Endodermal cell (in vitro differentiated cells): ENCODE measurements at places on chromosomes 4 and X. TPM values are rescaled to one million over a fixed set of nuclear protein-coding genes. Genes with fewer than 3 reads are reported as not detected.

- H3K27ac ChIP-seq = no peak overlapping the region
- H3K36me3 ChIP-seq = no peaks in the 10 kb centered on the region
- DNase-seq = no peak
- H3K4me3 ChIP-seq = no peak overlapping the region
- no peaks in the 10 kb centered on the region for H3K4me1 ChIP-seq
- no peaks in the 10 kb centered on the region for H3K27me3 ChIP-seq
Observed at GRCh38 chr4:5010984-5011383, 8.3 kb downstream of the CYTL1 start.

DNA sequence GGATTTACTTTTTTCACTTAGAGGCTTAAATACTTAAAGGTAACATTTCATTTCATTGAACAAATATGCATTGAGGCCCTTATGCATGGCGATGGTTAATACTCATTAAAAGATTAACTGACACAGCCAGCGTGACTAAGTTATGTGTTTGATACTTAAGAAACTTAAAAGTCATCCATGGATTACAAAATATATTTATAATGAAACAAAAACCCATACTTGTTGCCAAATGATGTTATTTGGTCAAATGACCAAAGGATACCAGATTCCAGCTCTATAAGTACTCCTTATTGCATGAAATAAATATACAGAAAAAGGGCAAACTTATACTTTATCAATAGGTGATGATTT lies 26.7 kb downstream of the ZNF330 start:
- H3K4me1 ChIP-seq = no peaks in the 10 kb centered on the region
- H3K4me3 ChIP-seq = no peak overlapping the region
- no peaks in the 10 kb centered on the region for H3K27me3 ChIP-seq
- no peaks in the 10 kb centered on the region for H3K36me3 ChIP-seq
- H3K27ac ChIP-seq = no peak overlapping the region

GRCh38 chrX:153969125-153969903 lies 2.3 kb downstream of the HCFC1 start:
- no peaks in the 10 kb centered on the region for H3K27me3 ChIP-seq
- peaks cover 13% of the 10 kb centered on the region for H3K36me3 ChIP-seq
- H3K4me1 ChIP-seq = peaks cover 9% of the 10 kb centered on the region
- DNase-seq = no peak

- H3K27me3 ChIP-seq = no peaks in the 10 kb centered on the region
- H3K36me3 ChIP-seq = no peaks in the 10 kb centered on the region
- no peak for DNase-seq
- no peak overlapping the region for H3K27ac ChIP-seq
- no peak overlapping the region for H3K4me3 ChIP-seq
- peaks cover 1% of the 10 kb centered on the region for H3K4me1 ChIP-seq
Observed at GRCh38 chr4:150510176-150510865, 71.6 kb upstream of the MAB21L2 start.

- DNase-seq = no peak
- no peaks in the 10 kb centered on the region for H3K36me3 ChIP-seq
- no peaks in the 10 kb centered on the region for H3K27me3 ChIP-seq
- H3K4me3 ChIP-seq = no peak overlapping the region
- no peaks in the 10 kb centered on the region for H3K4me1 ChIP-seq
Observed at GRCh38 chr4:5114950-5115349, 63.7 kb downstream of the STK32B start.

- peaks cover 4% of the 10 kb centered on the region for H3K4me1 ChIP-seq
- H3K4me3 ChIP-seq = no peak overlapping the region
- no peaks in the 10 kb centered on the region for H3K36me3 ChIP-seq
- no peak for DNase-seq
- no peak overlapping the region for H3K27ac ChIP-seq
- H3K27me3 ChIP-seq = no peaks in the 10 kb centered on the region
Observed at GRCh38 chr4:154014407-154015321, 225.8 kb upstream of the SFRP2 start.

GRCh38 chr4:7806338-7807090 lies 133.1 kb downstream of the AFAP1 start:
- no peak overlapping the region for H3K4me3 ChIP-seq
- no peaks in the 10 kb centered on the region for H3K27me3 ChIP-seq

DNA sequence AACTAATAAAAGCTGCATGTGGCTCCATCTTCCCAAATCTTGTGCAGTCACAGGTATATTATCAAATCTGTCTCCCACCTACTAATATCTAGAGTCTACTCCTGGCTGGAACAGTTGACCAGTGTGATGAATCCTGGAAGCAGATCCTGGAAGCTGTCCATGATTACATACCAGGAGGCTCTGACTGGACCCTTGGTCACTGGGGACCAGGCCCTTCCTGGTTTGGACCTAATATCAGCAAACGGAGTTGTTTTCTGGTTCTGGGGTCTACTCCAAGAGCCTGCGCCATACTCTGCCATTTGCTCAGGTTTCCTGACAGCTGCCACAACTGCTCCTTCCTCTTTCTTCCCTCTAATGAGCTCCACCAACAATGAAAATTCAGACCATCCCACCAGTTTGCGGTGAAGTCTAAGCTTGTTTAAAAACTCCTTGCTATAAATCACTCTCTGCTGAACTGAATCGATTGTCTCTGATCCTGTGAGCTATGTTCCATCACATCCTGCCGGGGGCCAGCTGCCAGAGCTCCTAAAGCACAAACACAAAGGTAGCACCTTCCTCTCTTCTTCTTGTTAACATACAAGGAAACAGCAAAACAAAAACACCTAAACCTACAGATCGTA lies 114.2 kb downstream of the PALLD start:
- no peak overlapping the region for H3K4me3 ChIP-seq
- no peak overlapping the region for H3K27ac ChIP-seq
- no peaks in the 10 kb centered on the region for H3K36me3 ChIP-seq

Gene SPANXA1
- total RNA-seq = not detected in 3 replicates

DNA sequence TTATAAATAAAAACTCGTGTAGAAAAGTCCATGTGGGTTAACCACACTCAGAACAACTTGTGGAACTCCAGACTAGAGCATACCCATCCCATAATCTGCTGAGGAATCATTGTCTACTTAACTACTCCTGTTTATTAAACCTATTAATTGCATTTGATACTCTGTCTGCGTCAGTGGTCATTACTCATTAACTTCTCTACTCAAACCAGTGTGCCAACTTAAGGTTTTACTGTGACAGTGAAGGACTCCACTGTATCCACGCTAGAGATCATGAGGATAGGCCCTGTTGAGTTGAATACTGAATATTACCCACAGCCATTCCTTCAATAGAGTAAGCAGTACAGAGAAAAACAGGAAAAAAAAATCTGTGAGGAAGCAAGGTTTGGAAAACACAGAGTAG lies 17.3 kb downstream of the HPGD start:
- H3K4me1 ChIP-seq = no peaks in the 10 kb centered on the region
- H3K4me3 ChIP-seq = no peak overlapping the region
- DNase-seq = no peak
- H3K27me3 ChIP-seq = no peaks in the 10 kb centered on the region

GRCh38 chr4:174388461-174389145 lies 104.9 kb downstream of the CEP44 start:
- no peaks in the 10 kb centered on the region for H3K36me3 ChIP-seq
- H3K27ac ChIP-seq = no peak overlapping the region
- H3K27me3 ChIP-seq = no peaks in the 10 kb centered on the region
- H3K4me3 ChIP-seq = no peak overlapping the region
- no peak for DNase-seq

DNA sequence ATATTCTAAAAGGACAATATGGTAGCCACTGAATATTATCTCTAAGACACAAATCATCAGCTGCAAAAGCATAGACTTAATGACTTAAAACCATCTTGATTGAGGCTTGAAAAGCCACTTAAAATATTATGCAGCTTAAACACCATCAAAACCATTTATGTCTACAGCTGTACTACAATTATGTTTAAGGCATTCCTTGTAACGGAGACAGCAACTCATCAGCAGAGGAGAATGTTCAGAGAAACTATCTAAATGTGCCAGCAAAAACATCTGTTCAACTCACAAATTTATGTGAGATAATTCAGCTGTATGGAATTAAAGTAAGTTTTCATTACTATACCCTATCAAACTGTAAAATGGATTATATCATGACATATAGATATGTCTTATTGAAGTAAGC lies 147.9 kb upstream of the CTSO start:
- no peaks in the 10 kb centered on the region for H3K27me3 ChIP-seq
- no peak overlapping the region for H3K4me3 ChIP-seq
- H3K27ac ChIP-seq = no peak overlapping the region
- no peak for DNase-seq

Gene RTL3
- not detected in 2 replicates for total RNA-seq

Gene CFAP47
- 0.55 to 0.67 TPM (median 0.61 TPM) in 3 replicates for total RNA-seq

DNA sequence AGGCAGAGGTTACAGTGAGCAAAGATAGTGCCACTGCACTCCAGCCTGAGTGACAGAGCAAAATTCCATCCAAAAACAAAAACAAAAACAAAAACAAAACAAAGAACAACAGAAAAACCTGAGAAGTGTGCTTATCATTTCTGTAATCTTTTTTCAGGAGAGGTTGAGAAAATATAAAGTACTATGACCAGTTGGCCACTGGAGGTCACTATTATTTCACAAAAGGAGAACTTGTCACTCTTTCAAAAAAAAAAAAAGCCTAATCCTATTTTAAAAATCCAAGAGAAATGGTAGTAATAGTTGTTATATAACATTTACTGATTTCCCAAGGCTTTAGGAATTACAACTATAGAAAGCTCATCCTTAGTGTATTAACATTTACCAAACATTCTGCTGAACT lies 24.9 kb upstream of the RNF150 start:
- DNase-seq = no peak
- H3K36me3 ChIP-seq = no peaks in the 10 kb centered on the region
- no peak overlapping the region for H3K27ac ChIP-seq
- no peaks in the 10 kb centered on the region for H3K27me3 ChIP-seq

DNA sequence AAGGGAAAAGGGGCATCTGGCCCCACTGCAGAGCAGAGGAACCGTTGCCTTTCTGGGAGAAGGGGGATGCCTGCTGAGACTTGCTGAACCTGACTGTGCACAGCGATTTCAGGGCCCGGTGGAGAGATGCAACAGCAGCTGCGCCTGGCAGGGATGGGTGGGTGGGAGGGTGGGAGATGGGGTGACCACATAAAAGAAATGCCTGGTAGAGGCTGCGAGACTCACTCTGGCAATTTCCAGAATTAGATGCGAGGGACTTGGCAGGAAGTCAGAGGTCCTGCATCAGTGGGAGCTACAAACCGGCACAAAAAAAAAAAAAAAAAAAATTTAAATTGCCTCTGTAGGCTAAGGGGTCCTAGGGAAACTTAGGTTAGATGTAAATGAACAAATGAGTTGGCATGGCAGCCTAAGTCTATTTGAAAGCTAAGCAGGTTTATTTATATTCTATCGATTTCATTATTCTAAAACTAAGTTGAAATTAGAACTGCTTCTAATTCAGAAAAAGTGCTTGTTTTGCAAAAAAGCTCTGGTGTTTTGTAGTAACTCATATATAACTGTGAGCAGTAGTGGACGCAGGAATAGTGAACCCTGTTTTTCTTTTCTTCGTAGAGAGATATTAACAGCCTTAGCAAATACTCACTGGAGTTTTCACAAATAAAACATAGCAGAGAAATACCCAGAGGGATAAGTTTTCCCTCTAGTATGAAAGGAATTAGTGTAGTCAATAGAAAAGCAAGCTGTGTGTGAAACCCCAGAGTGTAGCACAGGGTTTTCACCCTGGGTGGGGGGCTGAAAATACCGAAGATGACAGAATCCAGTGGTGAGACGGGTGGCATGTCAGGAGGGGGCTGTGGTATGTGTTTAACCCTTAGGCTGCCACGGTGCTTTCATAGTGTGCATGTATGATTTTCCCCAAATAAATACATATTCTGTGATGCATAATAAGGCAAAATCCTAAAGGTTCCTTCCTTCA lies 130.1 kb downstream of the EGF start:
- no peak for DNase-seq
- H3K27ac ChIP-seq = no peak overlapping the region
- no peaks in the 10 kb centered on the region for H3K27me3 ChIP-seq
- H3K4me1 ChIP-seq = no peaks in the 10 kb centered on the region

Gene SORCS2
- 1.5 to 1.9 TPM (median 1.8 TPM) in 3 replicates for total RNA-seq

GRCh38 chrX:100717363-100717762 lies 14.6 kb downstream of the SYTL4 start:
- H3K27ac ChIP-seq = no peak overlapping the region
- no peaks in the 10 kb centered on the region for H3K36me3 ChIP-seq
- H3K4me3 ChIP-seq = no peak overlapping the region
- no peaks in the 10 kb centered on the region for H3K27me3 ChIP-seq

- H3K27ac ChIP-seq = no peak overlapping the region
- DNase-seq = no peak
- H3K36me3 ChIP-seq = no peaks in the 10 kb centered on the region
Observed at GRCh38 chr4:74838746-74839370, 44.5 kb upstream of the BTC start.

Gene COX7B2
- total RNA-seq = not detected in 3 replicates

- H3K36me3 ChIP-seq = no peaks in the 10 kb centered on the region
- no peaks in the 10 kb centered on the region for H3K4me1 ChIP-seq
- DNase-seq = no peak
Observed at GRCh38 chr4:6435010-6435409, 37.4 kb downstream of the PPP2R2C start.

DNA sequence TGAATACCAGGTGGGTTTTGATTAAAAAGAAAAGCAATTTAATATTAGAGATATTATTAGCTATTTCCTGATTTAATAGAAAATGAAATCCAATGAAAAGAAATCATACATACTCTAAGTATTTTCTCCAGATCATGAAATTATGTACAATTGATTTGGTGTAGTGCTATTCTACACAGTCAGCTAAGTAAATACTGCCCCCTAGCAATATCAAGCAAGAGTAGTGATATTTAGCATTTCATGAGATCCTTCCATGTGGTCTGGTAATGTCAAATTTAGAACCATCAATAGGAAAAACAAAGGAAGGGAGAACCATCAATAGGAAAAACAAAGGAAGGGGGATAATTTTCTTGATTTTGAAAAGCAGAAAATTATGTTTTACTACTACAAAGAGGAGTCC lies 114.6 kb downstream of the TBCK start:
- H3K4me3 ChIP-seq = no peak overlapping the region
- no peaks in the 10 kb centered on the region for H3K4me1 ChIP-seq
- no peak overlapping the region for H3K27ac ChIP-seq
- peaks cover 4% of the 10 kb centered on the region for H3K36me3 ChIP-seq
- no peak for DNase-seq
- no peaks in the 10 kb centered on the region for H3K27me3 ChIP-seq

- no peaks in the 10 kb centered on the region for H3K4me1 ChIP-seq
- no peaks in the 10 kb centered on the region for H3K36me3 ChIP-seq
- no peaks in the 10 kb centered on the region for H3K27me3 ChIP-seq
- no peak overlapping the region for H3K4me3 ChIP-seq
- DNase-seq = no peak
Observed at GRCh38 chrX:68461576-68461975, 28.3 kb upstream of the OPHN1 start.
